Mesendoderm (in vitro differentiated cells): ENCODE measurements at places on chromosomes 1 and 21.
A peak's percentile ranks its signal among the peaks of the same experiment; 100 is the strongest.

DNA sequence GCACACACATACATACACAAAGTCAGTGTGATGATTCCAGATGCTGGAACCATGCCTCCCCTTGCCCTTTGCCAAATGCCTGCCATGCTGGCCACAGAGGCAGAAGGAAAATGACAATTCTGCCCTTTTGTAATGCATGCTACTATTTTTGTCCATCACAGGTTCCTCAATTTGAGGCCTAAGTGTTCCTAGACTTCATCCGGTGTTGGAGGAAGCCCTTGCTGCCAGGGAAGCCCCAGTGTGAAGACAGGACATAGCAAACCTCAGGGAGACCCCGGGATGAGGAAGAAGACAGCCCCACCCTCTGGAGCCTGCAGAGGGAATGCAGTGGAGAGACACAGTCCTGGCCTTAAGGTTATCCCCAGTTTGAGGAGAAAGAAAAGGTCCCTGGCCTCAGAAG, 14.4 kb downstream of the PRR9 start:
- H3K4me3 ChIP-seq: no peak overlapping the region
- H3K27ac ChIP-seq: no peak overlapping the region
- H3K36me3 ChIP-seq: no peaks in the 10 kb centered on the region
- H3K4me1 ChIP-seq: peaks cover 4% of the 10 kb centered on the region
- no peaks in the 10 kb centered on the region for H3K27me3 ChIP-seq

GRCh38 chr1:226658546-226659125, 80.4 kb downstream of the ITPKB start:
- no peaks in the 10 kb centered on the region for H3K27me3 ChIP-seq
- peaks cover 15% of the 10 kb centered on the region for H3K4me1 ChIP-seq
- no peaks in the 10 kb centered on the region for H3K36me3 ChIP-seq

DNA sequence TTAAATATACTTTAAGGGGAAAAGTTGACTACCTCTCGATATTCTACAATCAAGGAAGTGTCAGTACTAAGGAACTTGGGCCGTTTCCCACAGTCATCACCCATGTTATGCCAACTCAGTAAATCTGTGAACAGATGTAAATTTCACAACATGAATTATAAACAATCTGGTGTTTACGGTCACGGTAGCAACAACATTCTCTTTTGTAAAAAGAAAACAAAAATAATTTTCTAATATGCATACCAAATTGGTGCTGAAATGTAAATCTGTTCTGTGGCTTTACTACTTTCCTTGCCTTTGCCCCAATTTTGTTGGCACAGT, 1.2 kb downstream of the SH3GLB1 start:
- H3K4me1 ChIP-seq: no peaks in the 10 kb centered on the region
- H3K36me3 ChIP-seq: no peaks in the 10 kb centered on the region
- DNase-seq: no peak
- no peaks in the 10 kb centered on the region for H3K27me3 ChIP-seq

- H3K27ac ChIP-seq: no peak overlapping the region
- no peaks in the 10 kb centered on the region for H3K27me3 ChIP-seq
- H3K36me3 ChIP-seq: no peaks in the 10 kb centered on the region
- H3K4me1 ChIP-seq: no peaks in the 10 kb centered on the region
Observed at GRCh38 chr1:170073893-170074249, 624 bp downstream of the KIFAP3 start.

- H3K4me1 ChIP-seq: no peaks in the 10 kb centered on the region
- H3K27ac ChIP-seq: no peak overlapping the region
- no peak overlapping the region for H3K4me3 ChIP-seq
- no peaks in the 10 kb centered on the region for H3K36me3 ChIP-seq
- DNase-seq: no peak
Observed at GRCh38 chr1:2533365-2533764, 3.3 kb upstream of the HES5 start.

DNA sequence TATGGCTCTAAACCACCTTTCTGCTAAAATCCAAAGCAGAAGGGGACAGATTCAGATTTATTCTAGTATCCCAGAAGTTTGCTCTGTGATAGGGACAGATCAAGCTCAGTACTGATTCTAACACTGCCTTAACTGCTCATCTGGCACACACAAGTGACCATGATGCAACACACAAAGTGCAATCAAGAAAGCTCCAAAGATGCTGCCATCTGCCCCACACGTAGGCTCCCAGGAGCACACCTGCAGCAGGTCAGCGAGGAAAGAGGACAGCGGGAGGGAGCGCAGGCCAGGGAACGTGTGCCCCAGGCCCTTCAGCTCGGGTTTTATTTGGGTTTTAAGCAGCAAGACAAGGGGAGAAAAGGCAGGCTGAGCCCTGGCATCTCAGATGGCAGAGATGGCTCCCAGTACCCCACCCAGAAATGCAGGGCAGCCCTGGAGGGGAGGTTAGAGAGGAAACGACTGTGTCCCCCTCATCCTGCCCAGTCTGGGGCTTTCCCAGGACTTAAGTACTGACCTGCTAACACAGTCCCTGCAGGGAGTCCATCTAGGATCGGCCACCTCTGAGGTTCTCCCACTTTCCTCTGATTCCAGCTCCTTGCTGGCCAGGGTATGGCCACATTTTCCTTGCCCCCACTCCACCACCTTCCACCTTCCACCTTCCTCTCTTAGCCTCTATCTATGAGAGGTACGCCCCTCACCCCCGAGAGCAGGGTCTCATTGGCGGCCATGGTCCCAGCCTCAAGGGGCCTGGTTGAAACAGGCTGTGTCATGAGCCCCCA, 1.2 kb downstream of the TRIM11 start:
- DNase-seq: peak; percentile 16
- peaks cover 9% of the 10 kb centered on the region for H3K4me1 ChIP-seq
- no peaks in the 10 kb centered on the region for H3K27me3 ChIP-seq
- peaks cover 5% of the 10 kb centered on the region for H3K36me3 ChIP-seq
- no peak overlapping the region for H3K27ac ChIP-seq

- no peaks in the 10 kb centered on the region for H3K4me1 ChIP-seq
- DNase-seq: no peak
- H3K4me3 ChIP-seq: no peak overlapping the region
- no peaks in the 10 kb centered on the region for H3K36me3 ChIP-seq
Observed at GRCh38 chr1:245896258-245896657, 610.8 kb downstream of the SMYD3 start.

DNA sequence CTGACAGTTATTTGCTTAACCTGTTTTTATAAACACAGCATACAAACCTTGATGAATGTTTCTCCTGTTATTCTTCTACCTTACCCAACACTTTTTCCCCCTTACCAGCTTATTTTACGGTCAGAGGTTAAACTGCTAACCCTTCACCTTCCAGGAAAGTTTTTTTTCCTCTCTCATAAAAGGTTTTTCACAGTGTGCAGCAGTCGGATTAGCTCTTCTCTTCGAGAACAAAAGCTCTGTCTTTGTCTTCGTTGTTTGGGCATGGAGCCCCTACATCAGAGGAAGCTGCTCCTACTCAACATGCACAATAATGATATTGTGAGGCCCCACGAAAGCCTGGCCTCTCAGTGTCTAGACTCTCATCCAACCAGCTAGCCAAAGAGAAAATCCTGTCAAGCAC, 42.0 kb downstream of the DENND1B start:
- DNase-seq: no peak
- H3K4me1 ChIP-seq: no peaks in the 10 kb centered on the region
- H3K27ac ChIP-seq: no peak overlapping the region

GRCh38 chr1:116375887-116376728, 3.1 kb downstream of the ATP1A1 start:
- H3K27ac ChIP-seq: peak overlapping the region; percentile 67
- H3K4me1 ChIP-seq: peaks cover 26% of the 10 kb centered on the region
- H3K27me3 ChIP-seq: no peaks in the 10 kb centered on the region
- DNase-seq: peak; percentile 85
- H3K36me3 ChIP-seq: no peaks in the 10 kb centered on the region
- H3K4me3 ChIP-seq: no peak overlapping the region

DNA sequence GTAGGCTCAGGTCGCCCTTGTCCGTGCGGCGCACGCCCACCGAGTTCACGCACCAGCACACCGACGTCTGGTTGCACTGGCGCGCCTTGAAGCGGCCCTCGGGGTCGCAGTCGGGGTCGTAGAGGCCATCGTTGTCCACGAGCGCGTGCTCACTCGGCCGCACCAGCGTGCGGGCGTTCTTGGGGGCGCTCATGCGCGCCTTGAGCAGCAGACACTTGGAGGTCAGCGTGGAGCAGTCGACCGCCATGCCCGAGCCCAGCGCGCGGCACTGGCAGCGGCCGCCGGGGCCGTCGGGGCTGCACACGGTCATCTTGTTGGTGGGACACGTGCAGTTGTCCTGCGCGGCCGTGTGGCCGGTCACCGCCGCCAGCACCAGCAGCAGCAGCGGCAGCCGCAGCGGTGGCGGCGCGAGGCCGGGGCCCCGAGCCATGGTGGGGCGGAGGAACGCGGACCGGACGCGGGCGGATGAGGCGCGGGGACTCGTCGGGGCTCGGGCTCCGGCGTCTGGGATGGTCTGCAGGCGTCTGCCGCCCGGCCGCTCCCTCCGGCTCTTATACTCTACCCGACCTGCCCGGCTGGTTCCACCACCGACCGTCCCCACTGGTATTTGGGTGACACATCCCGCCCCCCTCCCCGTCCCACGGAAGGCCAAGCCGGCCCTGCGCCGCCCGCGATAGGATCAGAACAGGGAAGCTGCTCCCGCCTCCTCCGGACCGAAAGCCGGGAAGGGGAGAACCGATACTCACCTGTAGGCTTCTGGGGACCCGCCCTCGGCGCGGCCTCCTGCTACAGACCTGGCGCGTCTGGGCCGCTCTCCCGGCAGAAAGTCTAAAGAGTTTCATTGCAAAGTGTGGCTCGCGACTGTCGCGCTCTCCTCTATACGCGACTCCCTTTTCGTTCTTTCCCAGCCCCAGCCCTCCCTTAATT, at the start of gene TACSTD2:
Gene TACSTD2, minus strand, starts transcription at position 526 of the 927 bp plus-strand sequence. Its CDS starts 96 bp downstream, at position 430.
- peaks cover 4% of the 10 kb centered on the region for H3K27me3 ChIP-seq
- H3K4me1 ChIP-seq: peaks cover 2% of the 10 kb centered on the region
- no peaks in the 10 kb centered on the region for H3K36me3 ChIP-seq
- DNase-seq: peak; percentile 85
- H3K27ac ChIP-seq: no peak within 1 kb of the TSS
- H3K4me3 ChIP-seq: no peak within 1 kb of the TSS

DNA sequence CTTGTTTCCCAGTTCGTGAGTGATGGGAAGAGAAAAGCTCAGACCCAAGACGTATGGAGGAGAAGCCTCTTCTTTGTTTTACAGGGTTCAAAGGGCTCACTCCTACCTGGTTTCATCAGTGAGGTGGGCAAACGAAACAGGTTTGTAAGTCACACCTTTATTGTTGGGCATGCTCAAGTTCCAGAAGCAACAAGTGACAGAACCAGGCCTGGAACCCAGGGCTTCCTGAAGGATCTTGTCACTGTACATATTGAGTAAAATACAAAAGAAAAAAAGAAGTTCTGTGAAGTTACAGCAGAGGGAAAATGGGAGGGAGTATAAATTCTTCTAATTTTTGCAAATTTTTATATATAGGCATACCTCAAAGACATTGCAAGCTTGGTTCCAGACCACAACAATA, 320.9 kb upstream of the PROX1 start:
- no peak for DNase-seq
- H3K27ac ChIP-seq: no peak overlapping the region
- no peaks in the 10 kb centered on the region for H3K36me3 ChIP-seq
- H3K27me3 ChIP-seq: no peaks in the 10 kb centered on the region
- H3K4me3 ChIP-seq: no peak overlapping the region

DNA sequence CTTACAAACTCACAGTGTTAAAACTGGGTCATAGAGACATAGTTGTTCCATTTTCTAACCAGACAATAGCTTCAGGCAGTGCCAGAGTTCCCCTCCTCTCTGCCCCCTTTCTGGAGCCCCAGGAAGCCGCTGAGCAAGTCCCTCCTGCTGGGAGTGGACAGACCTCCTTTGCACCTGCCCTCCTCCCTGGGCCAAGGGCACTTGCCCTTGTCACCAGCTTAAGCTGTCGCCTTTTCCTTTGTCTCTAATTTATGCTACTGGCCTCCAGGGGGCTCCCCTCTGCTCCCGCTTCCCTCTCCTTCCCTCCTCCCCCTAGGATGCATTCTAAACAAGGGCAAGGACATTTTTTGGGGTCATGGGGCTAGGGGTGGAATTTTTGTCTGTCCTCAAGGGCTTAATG, 182.4 kb downstream of the MIS18A start:
- H3K27ac ChIP-seq: no peak overlapping the region
- no peaks in the 10 kb centered on the region for H3K4me1 ChIP-seq
- no peaks in the 10 kb centered on the region for H3K36me3 ChIP-seq
- H3K4me3 ChIP-seq: no peak overlapping the region
- no peaks in the 10 kb centered on the region for H3K27me3 ChIP-seq

DNA sequence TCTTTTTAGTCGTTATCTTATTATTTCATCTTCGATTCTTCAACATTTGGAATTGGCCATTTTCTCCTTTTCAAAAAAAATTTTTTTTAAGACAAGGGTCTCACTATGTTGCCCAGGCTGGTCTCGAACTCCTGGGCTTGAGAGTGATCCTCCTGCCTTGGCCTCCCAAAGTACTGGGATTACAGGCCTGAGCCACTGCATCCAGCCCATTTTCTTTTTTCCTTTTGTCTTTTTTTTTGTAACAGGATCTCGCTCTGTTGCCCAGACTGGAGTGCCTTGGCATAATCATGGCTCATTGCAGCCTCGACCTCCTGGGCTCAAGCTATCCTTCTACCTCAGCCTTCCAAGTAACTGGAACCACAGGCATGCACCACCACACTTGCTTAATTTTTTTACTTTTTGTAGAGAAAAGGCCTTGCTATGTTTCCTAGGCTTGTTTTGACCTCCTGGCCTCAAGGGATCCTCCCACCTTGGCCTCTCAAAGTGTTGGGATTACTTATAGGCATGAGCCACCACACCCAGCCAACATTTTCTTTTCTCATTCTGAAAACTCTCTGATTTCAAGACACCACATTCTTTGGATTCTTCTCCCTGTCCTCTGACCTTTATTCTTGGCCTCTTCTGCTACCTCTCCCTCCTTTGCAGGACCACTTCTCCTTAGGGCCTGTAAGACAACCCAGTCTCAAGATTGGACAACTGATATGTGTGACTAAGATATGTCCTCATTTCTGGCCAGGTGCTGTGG, 6.0 kb upstream of the MAP1LC3C start:
- H3K27me3 ChIP-seq: no peaks in the 10 kb centered on the region
- DNase-seq: peak; percentile 66
- H3K4me1 ChIP-seq: no peaks in the 10 kb centered on the region

DNA sequence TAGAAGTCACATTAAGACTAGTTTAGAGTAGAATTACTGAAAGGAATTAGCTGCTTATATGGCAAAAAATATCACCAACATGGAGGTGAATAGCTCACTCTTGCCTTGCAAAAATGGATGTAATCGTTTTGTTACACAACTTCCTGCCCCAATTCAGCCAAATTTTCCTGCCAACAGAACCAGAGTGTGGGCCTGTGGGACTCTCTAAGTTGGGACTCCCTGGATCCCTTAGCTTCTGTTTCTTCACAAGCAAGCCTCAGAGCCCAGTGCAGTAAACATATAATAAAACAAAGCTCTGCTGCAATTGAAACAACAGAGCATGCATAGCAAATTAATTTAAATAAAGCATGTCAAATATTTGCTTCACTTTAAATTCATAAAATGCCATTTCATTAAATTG, 232.5 kb downstream of the TNR start:
- H3K4me3 ChIP-seq: no peak overlapping the region
- no peaks in the 10 kb centered on the region for H3K36me3 ChIP-seq
- no peak for DNase-seq
- no peaks in the 10 kb centered on the region for H3K4me1 ChIP-seq
- H3K27me3 ChIP-seq: no peaks in the 10 kb centered on the region
